ENCODE measurements at places on chromosomes 5 and 9. TPM values are rescaled to one million over a fixed set of nuclear protein-coding genes. Genes with fewer than 3 reads are reported as not detected.
A peak's percentile ranks its signal among the peaks of the same experiment; 100 is the strongest.

Gene ABO
- 1.2 TPM for total RNA-seq

Gene DMRT3
- total RNA-seq = not detected

Gene GDA
- 49.4 TPM for total RNA-seq

Gene IFNK
- not detected for total RNA-seq

Gene ANKRD20A1
- 5.2 TPM for total RNA-seq

Gene GFRA3
- total RNA-seq = not detected

Gene COL15A1
- total RNA-seq = 0.15 TPM

Gene RNF183
- total RNA-seq = 0.12 TPM

DNA sequence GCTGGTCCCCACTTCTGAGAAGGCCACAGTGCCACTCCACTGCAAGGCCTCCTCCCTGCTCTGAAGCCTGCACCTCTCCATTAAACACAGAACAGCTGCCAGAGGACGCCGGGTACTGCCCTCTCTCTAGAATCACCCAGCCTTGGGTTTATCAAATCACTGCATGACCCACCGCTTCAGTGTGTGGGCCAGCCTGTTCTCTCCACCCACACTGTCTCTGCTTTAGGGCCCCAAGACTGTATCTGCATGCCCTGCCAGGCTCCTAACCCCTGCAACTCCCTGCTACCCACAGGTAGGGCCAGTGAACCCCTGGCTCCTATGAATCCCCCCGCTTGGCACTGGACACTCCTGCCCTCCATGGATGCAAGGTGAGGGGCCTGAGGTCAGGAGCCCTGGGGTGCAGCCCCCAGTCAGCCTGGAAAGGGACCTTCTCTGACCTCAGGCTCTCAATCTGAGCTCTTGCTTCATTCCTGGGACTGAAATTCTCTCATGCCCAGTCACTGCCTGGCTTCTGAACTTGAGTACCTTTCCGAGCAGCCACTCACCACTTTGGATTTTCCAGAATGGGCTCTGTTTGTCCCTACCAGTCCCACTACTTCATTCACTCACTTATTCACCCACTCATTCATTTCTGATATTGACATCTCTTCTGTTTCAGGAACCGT is 206.3 kb downstream of the GABBR2 start:
- H3K4me1 ChIP-seq = no peaks in the 10 kb centered on the region
- no peak overlapping the region for H3K4me3 ChIP-seq
- H3K36me3 ChIP-seq = no peaks in the 10 kb centered on the region
- H3K27ac ChIP-seq = no peak overlapping the region
- peaks cover 5% of the 10 kb centered on the region for H3K27me3 ChIP-seq
- no peak for DNase-seq

DNA sequence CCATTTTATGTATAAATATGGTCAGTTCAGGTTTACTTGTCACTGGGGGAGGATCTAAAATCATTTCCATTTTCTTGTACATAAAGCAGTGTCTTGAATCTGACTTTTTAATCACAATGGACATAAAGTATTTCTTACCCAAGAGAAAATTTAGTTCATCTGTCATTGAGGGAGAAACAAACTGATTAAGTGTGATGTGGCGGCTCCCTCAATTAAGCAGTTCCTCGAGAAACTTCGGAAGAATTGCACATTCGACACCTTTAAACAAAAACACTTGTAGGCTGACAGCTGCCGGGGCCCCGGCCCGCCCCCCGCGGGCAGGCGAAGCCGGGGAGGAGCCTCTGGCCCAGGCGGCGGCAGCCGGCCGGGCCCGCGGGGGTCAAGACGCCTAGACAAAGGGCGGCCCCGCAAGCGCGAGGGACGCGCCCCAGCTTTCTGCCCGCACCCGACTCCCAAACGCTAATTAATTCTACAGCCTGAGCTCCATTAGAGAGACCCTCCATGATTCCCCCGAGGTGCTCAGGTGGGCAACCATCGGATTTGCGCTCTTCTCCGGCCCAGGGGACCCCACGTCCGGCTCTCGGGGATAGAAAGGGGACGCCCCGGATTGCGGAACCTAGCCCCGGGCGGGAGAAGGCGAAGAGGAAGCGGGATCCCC is 750 bp downstream of the TRIM36 start:
- no peak for DNase-seq
- peaks cover 22% of the 10 kb centered on the region for H3K4me1 ChIP-seq
- peak overlapping the region; percentile 68 for H3K27ac ChIP-seq
- H3K4me3 ChIP-seq = peak overlapping the region; percentile 89
- H3K36me3 ChIP-seq = no peaks in the 10 kb centered on the region
- H3K27me3 ChIP-seq = no peaks in the 10 kb centered on the region

GRCh38 chr9:2601785-2602378 is 19.7 kb upstream of the VLDLR start:
- no peak overlapping the region for H3K4me3 ChIP-seq
- DNase-seq = no peak
- no peaks in the 10 kb centered on the region for H3K4me1 ChIP-seq
- H3K36me3 ChIP-seq = no peaks in the 10 kb centered on the region
- no peak overlapping the region for H3K27ac ChIP-seq

DNA sequence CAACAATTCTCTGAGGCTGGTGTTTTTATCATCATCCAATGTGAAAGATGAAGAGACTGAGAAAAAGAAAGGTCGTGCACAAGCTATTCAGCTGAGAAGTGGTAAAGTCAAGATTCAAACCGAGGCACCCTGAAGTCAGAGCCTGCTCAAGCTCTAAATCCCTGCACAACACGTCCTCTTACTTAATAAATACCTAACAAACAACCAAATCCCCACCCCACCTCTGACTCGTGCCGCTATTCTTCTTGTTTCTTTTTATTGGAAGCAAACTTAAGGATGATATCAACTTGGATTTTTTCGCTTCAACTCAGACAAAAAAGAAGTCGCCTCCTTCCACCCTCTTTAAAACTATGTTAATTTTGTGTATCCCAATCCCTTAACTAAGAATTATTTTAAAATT is 140.2 kb downstream of the CEP120 start:
- no peaks in the 10 kb centered on the region for H3K4me1 ChIP-seq
- H3K27ac ChIP-seq = no peak overlapping the region
- no peaks in the 10 kb centered on the region for H3K36me3 ChIP-seq
- no peak overlapping the region for H3K4me3 ChIP-seq
- H3K27me3 ChIP-seq = no peaks in the 10 kb centered on the region
- no peak for DNase-seq

DNA sequence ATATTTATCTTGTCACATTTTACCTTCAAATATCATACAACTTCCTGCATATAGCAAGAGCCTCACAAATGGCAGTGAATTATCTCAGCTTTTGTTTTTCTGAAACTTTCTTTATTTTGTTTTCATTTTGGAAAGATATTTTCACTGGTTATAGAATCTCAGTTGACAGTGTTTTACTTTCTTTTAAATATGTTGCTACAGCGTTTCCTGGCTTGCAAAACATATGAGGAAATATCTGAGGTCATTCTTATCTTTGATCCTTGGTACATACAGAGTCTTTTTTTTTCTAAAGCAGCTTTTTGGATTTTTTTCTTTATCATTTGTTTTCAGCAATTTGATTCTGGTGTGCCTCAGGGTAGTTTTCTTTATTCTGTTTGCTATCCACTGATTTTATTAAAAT is 77.6 kb upstream of the CEP78 start:
- H3K27ac ChIP-seq = no peak overlapping the region
- H3K36me3 ChIP-seq = no peaks in the 10 kb centered on the region
- no peaks in the 10 kb centered on the region for H3K4me1 ChIP-seq
- H3K4me3 ChIP-seq = no peak overlapping the region
- DNase-seq = no peak

DNA sequence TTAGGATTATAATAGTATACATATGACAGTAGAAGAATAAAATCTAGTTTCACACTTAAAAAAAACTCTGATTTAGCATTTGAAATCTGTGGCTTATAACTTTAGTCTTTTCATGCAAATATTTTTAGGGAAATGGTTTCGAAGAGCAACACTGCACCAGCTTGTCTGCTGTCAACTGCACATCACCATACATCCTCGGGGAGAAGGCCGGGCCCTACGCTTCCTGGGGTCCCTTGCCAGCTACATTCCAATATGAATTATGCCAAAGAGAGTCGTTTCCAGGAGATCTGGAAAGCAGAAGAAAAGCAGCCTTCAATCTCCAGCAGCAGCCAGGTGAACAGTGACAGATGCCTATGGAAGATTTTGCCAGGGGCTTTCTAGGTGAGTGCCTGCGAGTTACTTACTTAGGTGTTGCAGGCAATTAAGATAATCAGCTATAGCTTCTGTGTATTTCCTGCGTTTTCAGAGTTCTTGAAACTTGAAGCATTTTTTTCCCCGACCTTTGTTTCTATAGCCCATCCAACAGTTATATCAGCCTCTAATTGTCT is 166.8 kb downstream of the TRPM3 start:
- DNase-seq = no peak
- no peaks in the 10 kb centered on the region for H3K36me3 ChIP-seq
- no peaks in the 10 kb centered on the region for H3K4me1 ChIP-seq
- H3K4me3 ChIP-seq = no peak overlapping the region
- no peak overlapping the region for H3K27ac ChIP-seq

- no peak overlapping the region for H3K4me3 ChIP-seq
- H3K27ac ChIP-seq = no peak overlapping the region
- DNase-seq = peak; percentile 13
- no peaks in the 10 kb centered on the region for H3K4me1 ChIP-seq
- H3K36me3 ChIP-seq = peaks cover 3% of the 10 kb centered on the region
Observed at GRCh38 chr9:37511016-37512010, 25.6 kb downstream of the POLR1E start.

GRCh38 chr9:92159058-92159457 is 43.8 kb upstream of the SPTLC1 start:
- no peak overlapping the region for H3K27ac ChIP-seq
- H3K4me3 ChIP-seq = no peak overlapping the region
- H3K27me3 ChIP-seq = no peaks in the 10 kb centered on the region
- no peaks in the 10 kb centered on the region for H3K4me1 ChIP-seq
- no peak for DNase-seq

DNA sequence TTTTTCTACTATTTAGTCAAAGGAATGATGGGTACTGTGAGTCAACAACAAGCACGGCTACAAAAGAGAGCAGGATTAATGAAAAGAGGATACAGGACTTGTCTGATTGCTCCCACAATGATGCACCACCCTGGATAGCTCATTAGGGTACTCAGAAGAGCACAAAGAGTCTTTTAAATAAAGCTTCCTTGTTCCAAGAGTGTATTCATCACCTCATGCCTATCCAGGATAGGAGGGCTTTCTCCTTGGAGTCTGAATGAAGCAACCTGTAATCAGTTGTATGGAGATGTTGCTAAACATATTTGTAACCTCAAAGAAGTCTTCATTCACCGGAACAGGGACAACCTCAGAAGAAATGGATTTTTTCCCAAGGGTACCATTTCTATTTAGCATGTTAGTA is 219.5 kb upstream of the TMEM161B start:
- no peaks in the 10 kb centered on the region for H3K36me3 ChIP-seq
- H3K4me1 ChIP-seq = no peaks in the 10 kb centered on the region
- no peak for DNase-seq
- H3K4me3 ChIP-seq = no peak overlapping the region
- H3K27me3 ChIP-seq = no peaks in the 10 kb centered on the region

GRCh38 chr9:89721971-89722530 is 117.2 kb downstream of the GADD45G start:
- H3K4me3 ChIP-seq = no peak overlapping the region
- H3K36me3 ChIP-seq = no peaks in the 10 kb centered on the region
- no peak overlapping the region for H3K27ac ChIP-seq
- H3K27me3 ChIP-seq = peaks cover 7% of the 10 kb centered on the region
- 0 out of 2 replicates have a peak, but pooled peaks cover 3% of the 10 kb centered on the region for H3K4me1 ChIP-seq
- DNase-seq = no peak

GRCh38 chr9:95836072-95836471 is 39.4 kb upstream of the ERCC6L2 start:
- H3K4me3 ChIP-seq = no peak overlapping the region
- no peaks in the 10 kb centered on the region for H3K4me1 ChIP-seq
- H3K27ac ChIP-seq = no peak overlapping the region
- DNase-seq = no peak
- no peaks in the 10 kb centered on the region for H3K27me3 ChIP-seq

GRCh38 chr5:136004436-136004835 is 24.4 kb upstream of the TGFBI start:
- H3K4me1 ChIP-seq = peaks cover 17% of the 10 kb centered on the region
- peaks cover 67% of the 10 kb centered on the region for H3K27me3 ChIP-seq
- no peaks in the 10 kb centered on the region for H3K36me3 ChIP-seq
- no peak for DNase-seq

DNA sequence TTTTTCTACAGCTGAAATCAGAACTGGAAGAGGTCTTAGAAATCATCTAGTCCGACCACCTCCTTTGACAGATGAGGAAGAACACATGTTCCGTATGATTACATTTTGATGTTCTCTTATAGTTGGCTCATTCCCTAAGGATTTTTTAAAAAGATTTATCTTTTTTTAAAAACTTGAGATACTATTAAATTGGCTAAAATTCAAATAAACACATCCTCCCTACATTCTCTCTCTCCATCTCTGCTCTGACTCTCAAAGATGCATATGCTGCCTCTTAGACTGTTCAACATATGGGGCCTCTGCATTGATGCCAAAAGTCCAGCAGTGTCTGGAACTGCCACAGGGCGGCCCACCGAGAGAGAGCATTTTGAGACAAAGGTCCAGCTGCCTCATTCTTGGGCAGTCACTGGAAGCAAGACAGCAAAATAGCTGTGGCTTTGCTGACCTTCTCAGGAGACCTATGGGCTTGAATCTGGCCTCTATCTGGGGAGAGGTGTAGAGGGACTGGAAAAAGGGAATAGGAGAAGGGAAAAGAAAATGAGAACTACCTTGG is 12.8 kb upstream of the TSSK1B start:
- no peak for DNase-seq
- H3K4me1 ChIP-seq = no peaks in the 10 kb centered on the region
- H3K4me3 ChIP-seq = no peak overlapping the region
- no peaks in the 10 kb centered on the region for H3K27me3 ChIP-seq
- no peaks in the 10 kb centered on the region for H3K36me3 ChIP-seq

GRCh38 chr9:101711330-101711941 is 27.0 kb downstream of the GRIN3A start:
- no peaks in the 10 kb centered on the region for H3K36me3 ChIP-seq
- H3K27me3 ChIP-seq = peaks cover 14% of the 10 kb centered on the region
- no peak for DNase-seq
- H3K27ac ChIP-seq = no peak overlapping the region
- no peak overlapping the region for H3K4me3 ChIP-seq

DNA sequence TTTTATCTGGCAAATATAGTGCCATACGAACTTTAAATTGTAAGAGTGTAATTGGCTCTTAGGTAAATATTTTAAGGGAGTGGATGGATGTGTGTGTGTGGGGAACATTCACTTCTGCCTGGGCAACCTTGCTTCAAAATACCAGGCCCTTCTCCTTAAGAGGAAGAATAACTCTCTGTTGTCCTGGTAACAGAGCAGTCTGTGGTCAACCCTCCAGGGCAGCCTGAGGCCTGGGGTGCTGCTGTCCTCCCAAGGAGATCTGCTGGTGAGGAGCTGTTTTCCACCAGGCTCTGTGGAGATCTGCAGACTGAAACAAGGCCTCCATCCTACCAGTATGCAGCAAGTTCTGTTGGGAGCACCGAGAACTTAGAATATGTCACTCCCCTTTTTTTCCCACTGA is 325.2 kb downstream of the PSAT1 start:
- H3K4me3 ChIP-seq = no peak overlapping the region
- no peak overlapping the region for H3K27ac ChIP-seq
- H3K27me3 ChIP-seq = no peaks in the 10 kb centered on the region
- DNase-seq = no peak

- H3K27me3 ChIP-seq = no peaks in the 10 kb centered on the region
- DNase-seq = no peak
- H3K4me3 ChIP-seq = no peak overlapping the region
Observed at GRCh38 chr5:149892594-149892993, 52.0 kb downstream of the PDE6A start.
